ENCODE measurements at places on chromosomes 5 and 9.

GRCh38 chr9:1285526-1285925 is 235.4 kb downstream of the DMRT2 start:
- DNase-seq: no peak

DNA sequence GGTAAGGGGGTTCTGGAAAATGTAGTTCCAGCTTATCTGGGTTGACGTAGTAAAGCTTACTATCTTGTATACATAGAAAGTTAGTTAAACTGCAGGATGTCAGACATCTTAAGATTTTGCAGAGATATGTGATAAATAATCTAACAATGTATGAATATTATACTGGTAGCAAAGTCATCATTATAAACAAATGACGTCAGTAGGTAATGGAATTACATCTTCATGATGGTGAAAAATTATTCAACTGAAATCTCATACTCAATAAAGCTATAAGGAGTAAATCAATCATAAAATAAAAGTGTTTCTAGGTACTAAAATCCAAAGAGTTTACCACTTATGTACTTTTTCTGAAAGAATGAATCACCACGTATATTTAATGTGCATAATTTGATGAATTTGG is 217.3 kb upstream of the CDH10 start:
- no peak for DNase-seq

DNA sequence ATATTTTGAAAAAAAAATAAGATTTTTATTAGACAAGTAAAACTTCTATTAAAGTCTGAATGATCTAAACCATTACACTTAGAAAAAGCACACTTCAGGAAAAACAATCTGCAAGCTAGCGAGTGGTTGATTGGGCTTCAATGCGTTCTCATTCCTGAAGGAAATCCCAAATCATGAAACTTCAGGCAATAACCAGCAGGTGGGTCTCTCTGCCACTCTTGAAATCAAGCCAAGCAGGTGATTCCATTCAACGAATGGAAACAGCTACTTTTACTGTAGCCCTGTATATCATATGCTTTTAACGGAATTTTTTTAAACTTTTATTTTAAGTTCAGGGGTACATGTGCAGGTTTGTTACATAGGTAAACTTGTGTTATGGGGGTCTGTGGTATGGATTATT is 234.5 kb upstream of the TRPM3 start:
- no peak for DNase-seq

DNA sequence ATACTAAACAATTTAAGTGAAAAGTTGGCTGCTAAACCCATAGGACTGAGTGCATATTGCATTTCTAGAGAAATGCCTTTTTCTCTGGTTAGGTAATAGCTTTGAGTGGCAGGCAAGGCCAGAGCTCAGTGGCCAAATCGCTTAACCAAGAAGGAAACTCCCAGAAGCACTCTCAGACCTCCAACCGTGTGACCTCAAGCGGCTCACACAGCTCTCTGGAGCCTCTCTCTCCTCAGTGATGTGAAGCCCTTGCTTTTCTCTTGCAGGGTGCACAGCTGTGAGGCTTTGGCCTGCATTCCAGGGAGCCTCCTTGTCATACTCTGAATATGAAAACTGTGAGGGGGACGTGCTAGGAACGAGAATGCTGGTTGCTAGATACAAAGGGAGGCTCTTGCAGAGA is 106.7 kb downstream of the INSYN2B start:
- DNase-seq: no peak

DNA sequence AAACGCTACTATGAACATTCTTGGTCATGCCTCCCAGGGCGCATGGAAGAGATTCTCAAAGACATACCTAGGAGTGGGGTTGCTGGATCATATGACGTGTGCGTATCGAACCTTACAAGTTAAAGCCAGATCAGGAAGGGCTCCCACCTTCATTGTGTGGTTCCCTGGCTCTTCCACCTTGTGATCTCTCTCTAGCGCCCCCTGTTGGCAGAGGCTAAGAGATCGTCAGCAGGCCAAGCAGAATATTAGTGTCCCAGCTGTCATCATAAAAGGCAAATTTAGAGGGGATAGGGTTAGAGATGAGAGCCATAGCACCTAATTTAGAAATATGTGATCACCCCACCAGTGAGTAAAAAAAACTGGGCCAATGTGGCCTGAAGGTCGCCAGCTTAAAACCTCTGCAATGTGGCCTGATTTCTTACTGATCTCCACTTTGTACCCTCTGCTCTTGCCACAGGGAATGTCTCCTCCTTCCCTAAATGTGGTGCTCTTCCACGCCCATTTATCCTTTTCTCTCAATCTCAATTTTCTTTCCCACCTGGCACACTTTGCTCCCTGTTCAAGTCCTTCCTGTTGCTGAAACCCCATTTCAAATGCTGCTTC is 91.7 kb upstream of the SHB start:
- peak; percentile 59 for DNase-seq

- DNase-seq: no peak
Observed at GRCh38 chr9:106753155-106753671, 109.8 kb upstream of the ZNF462 start.

DNA sequence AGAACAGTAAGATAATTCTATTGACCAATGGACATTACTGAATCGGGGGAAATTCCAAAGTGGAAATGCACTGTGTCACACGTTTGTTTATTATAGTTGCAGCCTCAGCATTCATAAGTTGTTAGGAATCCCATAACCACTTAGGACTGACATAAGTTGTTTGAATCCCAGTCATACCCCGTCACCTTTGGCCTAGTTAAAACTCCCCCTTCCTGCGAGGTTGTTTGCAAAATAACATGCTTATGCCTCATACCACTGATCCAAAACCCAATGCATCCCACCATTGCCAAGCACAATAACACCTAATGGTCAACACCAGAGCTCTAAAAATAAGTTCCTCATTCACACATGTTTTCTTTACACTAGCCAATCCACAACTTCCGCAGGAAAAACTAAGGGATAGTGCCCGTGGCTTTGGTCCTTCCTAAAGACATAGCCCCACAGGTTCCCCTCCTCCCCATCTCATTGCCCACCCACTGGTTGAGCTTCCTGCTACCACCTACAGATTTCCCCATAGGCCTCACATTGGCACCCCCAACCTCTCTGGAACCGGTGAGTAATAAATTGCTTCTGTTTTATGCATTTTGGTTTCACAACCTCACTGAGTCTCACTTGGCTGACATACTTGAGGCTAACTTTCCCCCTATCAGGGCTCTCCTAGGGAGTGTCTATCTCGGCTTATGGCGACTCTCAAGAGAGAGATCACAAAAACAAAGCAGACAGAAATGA is 42.3 kb upstream of the MUSK start:
- no peak for DNase-seq

- no peak for DNase-seq
Observed at GRCh38 chr9:38682713-38683112, 37.2 kb downstream of the FAM240B start.

GRCh38 chr5:157350939-157351801 is 85.2 kb downstream of the CYFIP2 start:
- no peak for DNase-seq

DNA sequence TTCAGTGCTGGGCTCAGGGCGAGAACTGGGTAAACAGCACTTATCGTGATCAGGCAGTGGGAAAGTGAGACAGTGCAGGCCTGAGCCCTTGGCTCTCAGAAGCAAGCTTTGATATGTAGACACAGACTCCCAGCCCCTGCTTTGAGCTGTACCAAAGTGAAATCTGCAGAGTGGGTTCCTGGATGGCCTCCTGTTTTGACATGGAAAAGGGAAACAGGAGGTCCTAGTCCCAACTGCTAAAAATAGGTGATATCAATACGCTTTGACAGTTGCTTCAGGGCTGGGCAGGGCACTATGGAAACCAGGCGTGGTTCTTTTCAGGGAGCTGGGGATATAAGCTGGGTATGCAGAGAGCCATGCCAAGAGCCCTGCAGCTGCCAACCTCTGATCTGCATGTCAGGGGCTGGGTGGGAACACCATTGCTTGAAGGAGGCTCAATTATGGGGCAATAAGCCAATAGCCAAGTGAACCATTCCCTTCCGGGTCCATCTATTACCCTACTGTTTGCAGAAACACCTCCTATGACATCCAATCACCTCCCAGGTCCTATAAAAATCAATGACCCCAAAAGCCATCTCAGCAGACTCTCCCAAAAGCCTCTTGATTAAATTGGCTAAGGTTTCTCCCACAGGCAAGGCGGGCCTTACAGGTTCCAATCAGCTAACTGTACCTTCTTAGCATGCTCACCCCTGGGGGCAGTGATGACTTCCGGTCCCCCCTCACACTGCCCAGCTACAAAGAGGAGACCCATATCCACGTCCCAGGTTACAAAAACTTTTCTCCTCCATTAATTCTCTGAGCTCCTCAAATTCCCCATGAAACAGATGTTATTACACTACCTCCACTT is 45.8 kb downstream of the EPB41L4B start:
- no peak for DNase-seq

- no peak for DNase-seq
Observed at GRCh38 chr5:8869932-8870331, 675.9 kb downstream of the SEMA5A start.

DNA sequence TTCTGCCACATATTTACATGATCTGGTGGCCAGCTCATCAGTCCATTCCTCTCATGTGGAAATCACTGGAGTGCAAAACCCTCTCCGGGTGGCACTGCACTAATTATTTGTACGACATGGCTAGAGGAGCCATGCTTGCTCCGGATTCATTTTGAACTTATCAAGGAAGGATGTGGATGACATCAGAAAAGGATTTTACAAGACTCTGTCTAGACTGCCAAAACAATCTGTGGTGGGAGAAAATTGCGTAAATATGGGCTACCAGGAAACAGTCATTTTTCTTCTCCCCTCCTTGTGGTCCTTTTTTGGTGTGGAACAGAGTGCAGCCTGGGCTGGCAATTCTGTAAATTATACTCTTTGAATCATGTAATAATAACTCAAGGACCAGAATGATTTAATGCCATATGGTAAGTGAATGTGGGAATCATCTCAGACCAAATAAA is 123.4 kb upstream of the IFNE start:
- DNase-seq: no peak

DNA sequence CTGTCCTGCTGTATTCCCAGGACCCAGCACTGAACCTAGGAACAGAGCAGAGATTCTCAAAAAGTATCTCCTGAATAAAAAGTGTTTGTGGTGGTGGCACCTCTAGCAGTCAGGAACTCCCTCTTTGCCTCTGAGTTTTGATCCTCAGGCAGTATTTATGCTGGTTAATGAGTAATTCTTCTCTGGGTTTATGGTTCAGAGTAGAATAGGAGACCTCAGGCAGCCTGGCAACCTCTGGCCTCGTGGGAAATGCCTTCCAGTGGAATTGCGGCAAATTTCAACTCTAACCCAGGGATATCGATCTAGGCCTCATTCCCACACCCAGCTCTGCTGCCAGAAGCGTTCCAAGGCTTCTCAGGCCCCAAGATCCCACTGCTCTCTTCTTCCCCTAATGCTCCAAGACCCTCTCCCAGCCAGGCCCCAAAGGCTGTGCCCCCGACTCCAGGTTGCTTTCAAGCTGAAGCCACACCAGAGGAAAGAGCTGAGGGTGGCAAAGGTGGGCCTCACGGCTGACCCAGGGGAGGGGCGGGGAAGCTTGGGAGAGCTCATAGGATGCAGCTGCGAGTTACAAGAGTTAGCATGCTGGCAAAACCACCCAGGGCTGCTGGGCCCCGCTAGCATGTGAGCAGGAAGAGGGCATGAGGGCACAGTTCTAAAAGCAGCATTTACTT is 10.9 kb upstream of the HDHD3 start:
- no peak for DNase-seq

- no peak for DNase-seq
Observed at GRCh38 chr5:77398896-77399295, 93.2 kb downstream of the WDR41 start.

- no peak for DNase-seq
Observed at GRCh38 chr5:124995421-124995820, 249.0 kb upstream of the ZNF608 start.

DNA sequence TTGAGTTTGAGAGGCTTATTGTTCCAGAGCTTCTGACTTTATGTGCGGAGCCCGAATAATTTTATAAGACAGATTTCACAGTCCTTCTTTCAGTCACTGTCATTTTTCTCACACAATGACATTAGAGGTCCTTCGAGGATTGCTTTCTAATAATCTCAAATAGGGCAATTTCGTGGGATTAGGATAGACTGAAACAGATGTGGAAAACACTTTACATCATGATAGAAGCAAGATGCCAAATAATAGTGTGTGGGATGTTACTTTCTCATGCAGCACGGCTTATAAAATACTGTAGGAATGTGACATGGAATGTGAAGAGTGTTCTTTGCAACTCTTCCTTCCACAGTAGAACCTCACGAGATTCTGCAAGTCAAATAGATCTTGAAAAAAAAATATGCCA is 451.3 kb downstream of the SEMA5A start:
- DNase-seq: no peak

- no peak for DNase-seq
Observed at GRCh38 chr5:128636361-128636760, 98.3 kb upstream of the FBN2 start.

GRCh38 chr9:93892748-93893147 is 62.4 kb downstream of the BARX1 start:
- no peak for DNase-seq
